SIG-M5 (cell line): ENCODE measurements at places on chromosomes 7 and 10.

GRCh38 chr7:88200789-88201188 lies 19.0 kb downstream of the SRI start:
- DNase-seq: no peak

DNA sequence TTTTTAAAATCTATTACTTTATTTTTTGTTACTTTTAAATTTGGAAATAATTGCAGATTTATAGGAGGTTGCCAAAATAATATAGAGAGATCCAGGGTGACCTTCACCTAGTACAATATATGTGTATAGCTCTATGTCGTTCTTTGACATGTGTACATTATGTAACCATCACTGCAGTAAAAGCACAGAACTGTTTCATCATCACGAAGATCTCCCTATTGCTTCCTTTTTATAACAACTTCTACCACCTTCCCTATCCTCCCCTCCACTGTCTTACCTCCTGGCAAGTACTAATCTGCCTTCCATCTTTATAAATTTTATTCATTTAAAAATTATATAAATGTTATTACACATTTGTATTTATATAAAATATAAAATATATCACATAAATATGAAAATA lies 251.0 kb downstream of the AUTS2 start:
- DNase-seq: no peak

DNA sequence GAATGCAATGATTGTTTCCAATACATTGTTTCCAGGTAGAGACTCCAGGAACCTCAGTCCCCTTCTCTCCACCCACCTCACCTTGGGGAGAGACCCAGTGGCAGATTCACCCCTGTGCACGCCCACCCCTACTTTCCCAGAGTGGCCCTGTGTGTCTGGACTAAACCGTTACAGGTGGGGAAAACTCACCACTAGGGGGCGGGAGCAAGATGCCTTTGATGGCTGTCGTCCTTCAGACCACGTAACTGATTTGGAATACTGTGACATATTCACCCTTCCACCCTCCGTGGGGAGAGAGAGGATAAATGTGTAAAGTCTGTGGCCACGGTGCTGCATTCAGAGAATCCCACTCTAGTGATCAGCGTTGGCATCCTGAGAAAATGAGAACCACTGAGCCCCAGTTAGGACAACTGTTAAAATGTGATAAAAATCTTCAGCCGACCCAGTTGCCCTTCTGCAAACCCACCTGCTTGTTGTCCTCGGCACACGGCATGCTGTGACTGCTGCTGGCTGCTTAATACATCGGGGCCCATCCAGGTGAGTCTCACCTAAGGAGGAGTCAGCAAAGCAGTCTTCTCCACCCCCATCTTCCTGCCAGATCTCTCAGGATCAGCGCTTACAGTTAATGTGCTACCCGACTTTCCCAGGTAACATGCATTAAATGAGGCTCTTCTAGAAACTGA lies 41.5 kb upstream of the NMT2 start:
- DNase-seq: no peak

DNA sequence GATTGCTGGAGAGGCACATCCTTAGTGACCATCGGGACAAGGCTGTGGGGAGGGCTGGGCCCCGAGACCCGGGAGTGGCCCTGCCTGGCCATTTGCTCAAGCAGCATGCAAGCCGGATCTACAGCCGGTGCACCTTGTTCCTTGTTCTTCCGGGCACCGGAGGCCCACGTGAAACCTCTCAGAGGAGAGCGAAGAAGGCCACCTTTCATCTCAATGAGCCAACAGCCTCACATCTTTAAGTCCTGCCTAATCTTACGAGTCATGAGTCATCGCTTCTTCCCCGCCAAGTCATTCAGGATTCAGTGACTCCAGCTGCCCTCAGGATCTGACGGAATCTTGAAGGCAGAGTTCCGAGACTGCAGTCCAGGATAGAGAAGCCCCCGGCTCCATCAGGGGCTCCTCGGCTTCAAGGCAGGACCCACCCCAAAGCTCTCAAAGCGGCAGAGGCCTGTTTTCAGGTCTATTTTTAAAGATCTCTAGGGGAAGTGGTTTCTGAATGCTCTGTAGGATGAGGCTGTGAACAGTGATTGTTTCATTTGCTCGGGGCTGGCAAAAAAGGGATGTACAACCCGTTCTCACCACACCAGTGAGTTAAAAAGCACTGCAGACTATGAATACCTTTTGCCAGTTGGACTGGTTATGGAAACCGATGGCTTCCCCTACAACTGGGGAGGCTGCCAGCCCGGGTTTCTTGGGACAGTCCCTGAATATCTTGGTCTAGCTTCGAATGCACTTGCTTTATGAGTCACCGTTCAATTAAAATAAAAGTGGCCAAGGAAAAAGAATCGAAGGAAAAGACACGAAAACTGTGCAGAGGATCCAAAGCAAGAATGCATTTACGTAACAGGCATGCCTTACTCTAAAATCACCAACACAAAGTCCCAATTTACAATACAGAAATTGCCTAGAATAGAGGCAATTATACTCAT lies 57.2 kb upstream of the ECHDC3 start:
- no peak for DNase-seq

- no peak for DNase-seq
Measured at GRCh38 chr10:71613877-71614276, 105.7 kb downstream of the C10orf105 start.

GRCh38 chr10:23186178-23186577 lies 5.9 kb upstream of the PTF1A start:
- DNase-seq: no peak

GRCh38 chr10:108060246-108060645 lies 895.7 kb upstream of the SORCS1 start:
- no peak for DNase-seq

- DNase-seq: no peak
Measured at GRCh38 chr7:110262251-110262650, 828.7 kb upstream of the LRRN3 start.

DNA sequence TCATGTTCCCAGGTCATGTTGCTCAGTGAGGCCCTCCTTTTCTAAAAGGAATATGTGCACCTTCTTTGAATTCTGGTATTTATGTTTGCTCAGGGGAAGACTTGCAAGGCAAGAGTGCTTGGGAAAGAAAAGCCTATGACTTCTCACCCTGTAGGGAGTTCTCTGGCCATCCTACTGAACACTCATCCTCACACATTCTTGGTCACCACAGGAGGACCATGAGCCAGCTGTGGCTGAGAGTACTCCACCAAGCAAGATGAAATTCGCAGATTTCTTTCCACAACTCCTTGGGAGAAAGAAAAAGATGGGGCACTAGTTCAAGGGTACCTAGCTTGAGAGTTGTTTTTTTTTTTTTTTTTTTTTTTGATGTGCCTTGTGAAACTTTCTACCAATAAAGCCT lies 179.6 kb downstream of the FZD1 start:
- DNase-seq: no peak

GRCh38 chr10:125782616-125783015 lies 7.0 kb upstream of the MMP21 start:
- DNase-seq: no peak

- no peak for DNase-seq
Measured at GRCh38 chr10:24427678-24428409, 218.9 kb downstream of the KIAA1217 start.

- no peak for DNase-seq
Measured at GRCh38 chr10:11167233-11167966, 149.7 kb downstream of the CELF2 start.

DNA sequence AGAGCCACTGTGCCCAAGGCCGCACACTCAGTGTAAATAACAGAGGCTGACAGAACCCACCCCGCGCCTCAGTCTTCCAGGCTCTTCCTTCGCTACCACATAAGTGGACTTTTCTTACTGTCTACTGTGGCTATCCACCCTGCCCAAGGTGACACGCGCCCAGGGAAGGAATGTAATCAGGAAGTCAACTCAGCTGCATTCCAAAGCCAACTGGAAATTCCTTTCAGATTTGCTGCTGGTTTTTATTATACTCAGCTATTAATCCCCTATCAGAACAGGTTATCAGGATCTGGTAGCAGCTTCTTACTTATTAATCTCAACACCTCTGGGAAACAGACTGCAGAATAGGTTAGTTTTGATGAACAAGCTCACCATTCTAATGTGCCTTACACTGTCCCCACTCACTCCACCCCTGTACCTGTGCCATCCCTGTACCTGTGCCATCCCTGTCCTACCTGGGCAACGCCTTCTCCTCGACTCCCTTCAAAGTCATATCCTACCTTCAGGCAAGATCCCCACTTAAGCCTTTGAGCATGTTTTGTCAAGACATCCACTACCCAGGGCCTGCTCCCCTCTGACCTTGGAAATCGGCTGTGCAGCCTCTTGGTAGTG lies 90.7 kb downstream of the NHLRC2 start:
- no peak for DNase-seq

- no peak for DNase-seq
Measured at GRCh38 chr10:73965890-73966768, 31.8 kb upstream of the VCL start.

DNA sequence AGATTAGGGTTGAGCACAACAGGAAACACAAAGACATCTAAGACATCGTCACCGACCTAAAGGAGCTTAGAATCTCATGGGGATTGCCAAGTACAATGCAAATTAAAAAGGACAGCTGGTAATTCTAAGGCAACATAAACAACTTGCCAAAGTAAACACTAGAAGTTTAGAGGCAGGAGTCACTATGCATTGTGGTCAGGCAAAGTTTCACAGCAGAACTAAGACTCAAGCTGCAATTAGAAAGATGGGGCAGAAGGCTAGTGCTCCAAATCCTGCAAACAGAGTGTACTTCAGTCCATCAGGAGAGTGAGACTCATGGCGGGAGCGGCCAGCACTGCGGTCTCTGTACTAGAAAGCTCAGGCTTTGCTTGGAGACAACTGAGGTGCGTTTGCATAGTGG lies 52.7 kb downstream of the HIPK2 start:
- no peak for DNase-seq
